Kidney capillary endothelial cell (primary cell): ENCODE measurements at places on chromosomes 12 and 14.

DNA sequence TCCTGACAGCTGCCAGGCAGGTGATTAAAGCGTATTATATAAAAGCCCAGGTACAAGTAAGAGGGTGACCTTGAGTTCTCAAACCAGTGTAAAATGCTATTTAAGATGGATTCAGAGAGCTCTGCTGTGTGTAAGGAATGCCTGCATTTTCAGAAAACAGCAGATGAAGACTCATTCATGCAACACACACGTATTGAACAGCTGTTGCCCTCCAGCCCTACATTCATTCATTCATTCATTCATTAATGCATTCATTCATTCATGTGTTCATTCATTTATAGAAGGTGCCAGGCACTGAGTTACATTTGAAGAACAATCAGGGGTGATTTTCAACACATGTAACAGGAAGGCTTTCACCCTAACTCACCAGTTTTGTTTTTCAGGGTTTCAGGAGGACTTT lies 27.4 kb upstream of the ELK3 start:
- no peak for DNase-seq

DNA sequence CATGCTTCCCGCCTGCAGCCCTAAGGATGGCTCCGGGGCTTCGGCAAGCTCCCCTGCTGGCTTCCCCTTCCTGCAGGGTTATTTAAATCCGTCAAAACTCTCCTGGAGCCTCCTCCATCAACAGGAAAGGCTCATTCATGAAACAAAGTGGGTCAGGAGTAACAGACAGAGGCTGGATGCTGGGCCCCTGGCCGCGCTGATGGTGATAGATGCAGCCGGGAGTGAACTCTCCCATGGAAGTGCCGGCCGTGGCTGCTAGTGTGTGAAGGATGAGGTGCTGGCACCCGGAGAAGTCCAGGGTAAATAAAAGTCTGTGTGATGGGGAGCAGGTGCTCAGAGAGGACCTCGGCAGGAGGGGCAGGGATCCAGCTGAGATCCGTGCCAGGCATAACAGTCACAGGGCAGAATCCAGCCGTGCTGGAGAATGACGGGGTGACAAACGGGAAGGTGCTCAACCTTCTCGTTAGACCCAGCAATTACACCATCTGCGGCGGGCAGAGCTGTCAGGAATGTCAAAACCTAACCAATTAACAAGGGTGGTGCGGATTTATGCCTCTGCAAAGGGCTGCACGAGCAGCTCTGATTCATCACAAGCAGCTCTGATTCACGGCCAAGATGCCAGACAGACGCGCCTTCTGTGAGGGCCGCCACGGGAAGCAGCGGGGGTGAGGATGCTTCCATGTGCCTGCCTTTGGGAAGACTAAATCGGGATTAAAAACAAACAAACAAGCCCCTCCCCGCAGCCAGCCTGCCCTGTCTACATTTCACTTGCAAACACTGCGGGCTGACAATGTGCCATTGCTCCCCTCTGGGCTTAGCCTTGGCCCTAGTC lies 55.6 kb downstream of the SYNE3 start:
- DNase-seq = peak; percentile 93

DNA sequence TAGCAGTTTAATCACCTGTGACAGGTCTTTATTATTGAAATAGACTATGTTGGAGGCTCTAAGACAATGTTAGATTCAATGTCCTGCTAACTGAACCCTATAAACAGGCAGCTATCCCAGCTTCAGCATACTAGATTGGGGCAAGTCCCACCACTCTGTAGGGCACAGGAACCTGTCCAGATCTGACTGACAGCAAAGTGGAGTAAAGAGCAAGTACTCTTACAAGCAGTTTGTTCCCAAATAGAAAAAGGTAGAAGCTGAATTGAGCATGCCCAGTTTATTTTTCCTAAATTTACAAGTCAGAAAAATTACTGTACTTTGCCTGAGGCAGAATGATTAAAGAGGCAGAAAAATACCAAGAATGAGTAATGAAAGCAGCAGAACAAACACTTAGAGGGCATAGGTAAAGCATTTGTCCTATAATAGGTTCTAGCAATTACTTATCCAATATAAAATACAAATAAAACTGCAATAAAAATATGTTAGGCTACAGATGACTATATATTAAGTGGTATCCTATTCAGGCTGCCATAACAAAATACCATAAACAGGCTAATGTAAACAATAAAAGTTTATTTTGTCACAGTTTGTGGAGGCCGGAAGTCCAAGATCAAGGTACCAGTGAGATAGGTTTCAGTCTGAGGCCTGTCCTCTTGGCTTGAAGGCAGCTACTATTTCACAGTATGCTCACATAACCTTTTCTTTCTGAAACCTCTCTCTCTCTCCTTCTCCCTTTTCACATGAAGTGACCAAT lies 868.2 kb downstream of the C12orf50 start:
- no peak for DNase-seq

GRCh38 chr12:60465060-60465459 lies 869.2 kb downstream of the SLC16A7 start:
- no peak for DNase-seq

DNA sequence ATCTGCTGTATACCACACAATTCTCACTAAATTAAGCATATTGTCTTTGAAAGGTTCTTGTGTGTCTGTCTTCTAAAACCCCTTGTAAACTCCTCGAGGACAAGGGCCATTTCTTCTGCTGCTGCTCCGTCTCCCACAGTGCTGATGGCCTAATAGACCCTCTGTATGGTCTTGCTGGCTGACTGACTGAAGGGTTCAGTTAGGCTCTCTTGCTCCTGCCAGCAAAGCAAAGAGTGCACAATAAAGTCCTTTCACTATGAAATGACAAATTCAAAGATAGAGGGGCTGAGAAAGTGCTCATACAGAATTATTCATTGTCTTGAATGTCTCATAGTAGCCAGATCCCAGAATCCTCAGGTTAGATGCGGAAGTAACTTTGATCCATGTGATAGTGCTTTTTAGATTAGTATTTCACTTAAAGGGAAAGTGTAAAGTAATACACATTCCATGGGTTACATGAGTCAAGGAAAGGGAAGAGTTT lies 14.2 kb upstream of the RIOX1 start:
- DNase-seq = no peak

DNA sequence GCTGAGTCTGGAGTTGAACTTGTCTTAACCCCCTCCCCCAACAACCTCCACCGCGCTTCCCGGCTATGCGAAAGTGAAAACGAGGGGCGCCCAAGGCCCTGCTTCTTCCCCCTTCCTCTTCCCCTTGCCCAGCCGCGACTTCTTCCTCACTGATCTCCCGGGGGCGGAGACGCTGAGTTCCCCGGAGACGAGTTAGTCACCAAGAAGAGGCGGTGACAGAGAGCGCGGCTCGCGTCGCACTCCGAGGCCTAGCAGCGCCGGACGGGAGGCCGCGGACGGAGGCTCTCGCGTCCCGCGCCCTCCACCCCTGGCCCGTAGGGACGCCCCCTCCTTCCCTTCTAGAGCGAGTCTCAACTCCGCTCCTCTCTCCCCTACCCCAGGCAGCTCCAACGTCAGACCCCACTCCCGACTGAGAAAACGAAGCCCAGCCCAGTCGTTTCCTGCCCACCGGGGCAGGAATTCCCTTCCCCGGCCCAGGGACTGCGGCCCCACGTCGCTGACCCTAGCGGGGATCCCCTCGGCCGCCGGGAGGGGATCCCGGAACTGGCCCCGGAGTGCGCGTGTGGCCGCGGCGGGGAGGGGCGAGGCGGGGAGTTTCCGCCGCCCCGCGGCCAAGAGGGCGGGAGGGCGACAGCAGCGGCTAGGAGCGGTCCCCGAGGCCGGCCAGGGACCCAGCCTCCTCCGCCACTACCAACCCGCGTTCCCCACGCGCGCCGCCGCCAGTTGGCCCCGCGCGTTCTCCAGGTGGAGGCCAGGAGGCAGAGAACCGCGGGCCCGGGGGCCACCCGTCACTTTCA lies 1.4 kb downstream of the BAZ1A start:
- peak; percentile 81 for DNase-seq

GRCh38 chr12:39343665-39344064 lies 99.3 kb downstream of the KIF21A start:
- DNase-seq = no peak

DNA sequence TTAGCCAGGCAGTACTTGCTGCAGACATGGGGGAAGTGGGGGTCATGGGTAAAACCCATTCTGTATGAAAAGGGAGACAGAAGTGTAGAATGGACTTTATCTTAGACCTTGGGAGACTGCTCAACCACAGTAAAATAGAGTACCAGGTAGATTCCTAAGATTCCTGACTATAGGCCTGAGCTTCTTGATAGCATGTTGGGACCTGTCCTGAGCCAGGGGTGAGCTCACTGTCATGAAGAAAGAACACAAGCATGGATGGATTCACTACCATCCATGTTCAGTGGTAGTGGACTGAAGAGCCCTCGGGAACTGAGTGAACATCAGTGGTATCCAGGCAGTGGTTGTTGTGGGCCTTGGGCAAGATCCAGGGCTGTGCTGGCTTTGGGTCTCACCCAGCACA lies 1003.8 kb downstream of the TMTC2 start:
- DNase-seq = no peak

- DNase-seq = no peak
Observed at GRCh38 chr14:61516964-61517653, 178.2 kb upstream of the HIF1A start.

DNA sequence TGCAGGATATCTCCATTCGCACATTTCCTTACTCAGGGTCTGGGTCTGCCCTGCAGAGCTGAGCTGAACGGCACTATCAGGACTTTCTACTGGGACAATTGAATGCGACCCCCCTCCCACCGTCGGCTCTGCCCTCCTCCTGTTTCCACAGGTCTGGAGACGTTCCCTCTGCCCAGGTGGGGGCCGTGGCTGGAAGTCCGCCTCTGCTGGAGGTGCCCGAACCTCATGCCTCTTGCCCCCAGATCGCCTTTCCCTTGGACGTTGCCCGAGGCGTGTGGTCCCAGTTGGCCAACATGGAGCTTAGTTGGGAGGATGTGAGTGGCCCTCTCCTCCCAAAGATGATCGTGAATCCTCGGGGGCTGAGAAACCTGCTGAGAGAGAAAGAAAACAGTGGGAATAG lies 21.2 kb upstream of the KLC1 start:
- DNase-seq = no peak
